Activated CD4-positive, CD25-positive, alpha-beta regulatory T cell treated with anti-CD3 and anti-CD28 coated beads, Interleukin-2, amount 50 U/mL, for 72 hours (primary cell): ENCODE measurements at places on chromosomes 6 and 20.

DNA sequence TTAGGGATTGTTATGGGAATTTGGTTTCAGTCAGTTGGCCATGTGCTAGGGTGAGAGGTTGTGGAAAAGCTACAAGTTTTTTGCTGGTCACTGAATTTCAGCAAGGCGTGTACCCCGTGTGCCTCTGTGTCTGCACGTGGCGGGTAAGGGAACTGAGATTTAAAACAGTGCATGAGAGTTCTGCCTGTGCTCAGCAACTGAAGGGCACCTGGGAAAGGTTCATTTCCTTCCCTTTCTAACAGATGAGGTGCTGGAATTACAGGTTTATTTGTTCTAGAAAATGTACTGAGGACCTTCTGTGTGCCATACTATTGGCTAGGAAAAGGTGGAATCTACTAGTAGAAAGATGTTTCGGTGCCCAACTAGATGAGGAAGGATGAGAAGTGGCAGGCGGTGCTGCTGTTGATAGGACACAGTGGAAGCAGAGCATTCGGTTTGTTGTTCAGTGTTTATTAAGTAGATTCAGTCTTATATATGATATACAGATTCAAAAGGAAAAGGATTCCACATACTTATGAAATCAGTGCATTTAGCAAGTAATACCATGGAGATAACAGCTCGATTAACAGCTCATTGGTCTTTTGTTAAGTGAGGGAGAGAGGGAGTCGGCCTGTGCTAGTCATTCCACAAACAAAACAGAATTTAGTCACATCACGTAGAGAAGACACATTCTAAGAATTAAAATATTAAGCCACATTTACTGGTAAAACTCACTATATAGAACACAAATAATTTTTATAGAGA is 84.7 kb downstream of the ASXL1 start:
- DNase-seq, result no peak

DNA sequence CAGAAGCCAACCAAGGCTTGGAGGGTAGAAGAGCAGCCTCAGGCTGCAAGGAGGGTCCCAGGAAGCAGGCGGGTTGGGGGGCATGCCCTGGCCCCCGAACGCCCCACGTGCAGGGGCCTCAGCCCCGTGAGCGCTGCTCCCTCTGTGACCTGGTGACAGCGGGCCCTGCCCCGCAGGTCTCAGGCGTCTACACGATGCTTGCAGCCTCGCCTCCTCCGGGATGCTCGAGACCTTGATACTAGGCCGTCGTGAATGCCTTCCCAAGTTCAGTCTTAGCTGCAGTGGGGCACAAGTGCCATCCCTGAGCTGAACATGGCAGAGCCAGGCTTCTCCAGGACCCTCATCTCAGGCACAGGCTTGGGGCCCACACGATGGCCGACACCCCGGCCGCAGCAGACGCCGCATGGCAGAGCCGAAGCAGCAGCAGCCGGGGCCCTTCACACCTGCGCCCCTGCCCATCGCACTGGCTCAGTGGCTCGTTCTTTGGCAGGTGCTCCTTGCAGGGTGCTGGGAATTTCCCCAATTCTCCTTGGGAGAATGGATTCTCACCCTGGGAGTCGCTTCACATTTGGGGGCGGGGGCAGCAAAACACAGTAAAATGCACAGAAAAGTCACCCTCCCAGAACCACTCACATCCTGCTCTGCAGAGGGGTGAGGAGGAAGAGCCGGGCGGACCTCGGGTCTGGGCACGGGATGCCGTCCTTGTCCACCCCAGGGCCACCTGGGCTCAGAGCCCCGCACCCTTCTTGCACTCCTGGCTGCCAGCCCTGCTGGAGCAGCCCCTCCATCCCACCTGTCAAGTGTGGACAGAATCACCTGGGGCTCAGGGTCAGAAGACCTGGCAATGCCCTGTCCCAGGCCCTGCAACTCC is 161.8 kb downstream of the DLL1 start:
- DNase-seq, result no peak

DNA sequence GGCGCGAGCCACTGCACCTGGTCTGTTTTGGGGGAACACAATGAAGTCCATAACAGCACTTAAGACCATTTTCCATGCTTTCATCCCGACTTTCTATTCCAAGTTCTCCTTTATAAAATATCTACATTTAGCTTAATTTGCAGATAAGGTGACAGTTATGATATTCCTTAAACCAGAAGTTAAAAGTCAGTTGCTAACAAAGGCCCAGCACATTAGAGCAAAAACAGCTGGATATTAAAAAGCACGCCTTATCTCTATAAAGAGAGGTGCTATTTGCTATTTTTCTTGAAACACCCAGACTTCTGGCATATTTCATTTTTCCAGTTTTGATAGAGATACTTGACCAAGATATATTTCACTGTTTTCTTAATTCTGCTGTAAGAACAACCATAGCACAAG is 15.8 kb downstream of the OR2B2 start:
- no peak for DNase-seq

DNA sequence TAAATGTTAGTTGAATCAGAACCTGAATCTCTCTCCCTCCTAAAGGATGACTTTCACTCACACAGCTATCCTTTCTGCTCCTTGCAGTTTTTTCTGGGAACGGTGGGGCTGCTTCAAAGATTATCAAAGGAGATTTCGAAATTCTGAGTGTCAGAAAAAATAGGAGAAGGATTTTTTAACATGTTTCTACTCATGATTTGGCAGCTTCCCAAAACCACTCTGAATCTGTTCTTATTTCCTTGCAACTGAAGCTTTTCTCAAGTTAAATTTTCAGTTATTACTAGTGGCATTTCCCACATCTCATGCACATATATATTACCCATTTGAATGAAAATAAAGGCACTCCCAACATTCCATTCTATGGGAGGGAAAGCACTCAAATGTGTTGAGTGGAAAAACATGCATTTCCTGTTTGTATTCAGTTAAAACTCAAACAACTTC is 123.6 kb downstream of the LCA5 start:
- DNase-seq, result no peak

- DNase-seq, result no peak
Measured at GRCh38 chr6:126720304-126720703, 380.4 kb downstream of the CENPW start.

DNA sequence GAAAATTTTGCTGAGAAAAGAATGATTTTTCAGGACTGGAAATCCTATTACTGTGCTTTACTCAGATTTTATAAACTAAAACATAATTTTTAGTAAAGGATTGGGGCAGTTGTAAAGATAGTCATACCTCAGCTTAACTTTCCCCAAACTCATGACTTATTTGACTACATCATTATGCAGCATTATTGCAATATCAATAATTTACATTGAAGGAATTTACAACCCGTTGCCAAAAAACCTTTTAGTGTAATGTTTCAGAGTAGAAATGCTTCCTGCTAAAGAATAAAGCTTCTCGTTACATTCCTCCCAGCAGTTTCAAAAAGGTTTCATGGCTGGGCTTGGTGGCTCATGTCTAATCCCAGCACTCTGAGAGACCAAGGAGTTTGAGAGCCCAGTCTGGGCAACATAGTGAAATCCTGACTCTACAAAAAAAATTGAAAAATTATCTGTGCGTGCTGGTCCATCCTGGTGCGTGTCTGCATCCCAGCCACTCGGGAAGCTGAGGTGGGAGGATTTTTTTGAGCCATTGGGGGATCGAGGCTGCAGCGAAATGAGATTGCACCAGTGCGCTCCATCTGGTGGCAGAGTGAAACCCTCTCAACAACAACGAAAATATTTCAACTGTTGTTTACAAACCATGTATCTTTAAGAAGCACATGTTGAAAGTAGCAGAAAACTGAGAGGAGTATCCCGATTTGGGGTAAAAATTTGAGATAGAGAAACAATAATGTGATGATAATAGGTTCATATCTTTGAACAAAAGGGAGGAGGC is 4.4 kb downstream of the AMD1 start:
- no peak for DNase-seq

DNA sequence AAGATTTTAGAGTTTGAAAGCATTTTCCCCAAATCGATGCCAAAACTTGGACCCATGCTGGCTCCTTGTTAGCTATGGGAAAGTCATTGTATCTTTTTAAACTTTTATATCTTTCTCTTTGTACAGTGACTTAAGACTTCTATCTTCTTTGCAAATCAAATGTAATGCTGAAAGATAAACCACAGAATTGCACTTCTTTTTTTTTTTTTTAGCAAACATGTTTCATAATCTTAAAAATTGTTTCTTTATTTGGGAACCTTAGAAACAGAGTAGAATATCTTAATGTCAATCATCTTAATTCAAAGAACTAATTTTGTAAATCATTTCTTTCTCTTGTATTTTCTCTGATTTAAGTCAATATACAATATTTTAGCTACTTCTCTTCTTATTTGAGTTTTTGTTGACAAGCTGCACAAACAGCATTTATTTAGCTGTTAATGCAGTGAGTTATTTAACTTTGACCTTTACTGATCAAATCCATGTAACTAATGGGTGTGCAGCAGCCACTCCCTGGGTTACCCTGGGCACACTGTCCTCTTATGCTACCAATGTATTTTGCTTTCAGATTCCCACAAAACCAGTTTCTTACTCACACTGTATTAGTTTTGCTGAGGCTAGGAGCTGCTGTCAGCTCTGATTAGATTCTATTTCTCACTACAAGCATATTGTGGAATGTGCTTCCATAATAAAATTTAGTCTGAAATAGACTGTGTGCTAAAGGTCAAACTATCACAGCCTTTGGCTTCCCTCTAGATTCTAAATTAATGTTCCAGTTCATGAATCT is 279.6 kb downstream of the ADGB start:
- no peak for DNase-seq

- DNase-seq, result no peak
Measured at GRCh38 chr6:15901141-15902115, 227.5 kb upstream of the MYLIP start.

GRCh38 chr20:49583669-49584417 is 15.9 kb upstream of the PTGIS start:
- no peak for DNase-seq

DNA sequence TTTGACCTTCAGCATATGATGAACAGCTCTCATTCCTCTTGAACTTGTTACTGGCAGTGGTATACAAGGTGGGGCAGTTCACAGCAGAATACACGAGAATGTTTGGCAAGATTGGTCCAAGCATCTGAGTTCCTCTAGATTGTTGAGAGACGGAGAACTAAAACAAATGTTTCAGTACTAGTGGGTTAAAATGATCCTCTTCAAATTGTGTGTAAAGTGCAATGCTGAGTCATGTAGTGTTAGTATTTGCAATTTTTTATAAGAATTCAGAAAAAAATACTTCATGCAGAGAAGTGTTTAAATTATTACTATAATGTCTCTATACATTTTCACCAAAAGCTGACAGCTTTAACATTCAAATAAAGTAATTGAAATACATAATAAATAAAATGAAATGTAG is 879.8 kb downstream of the TFAP2A start:
- DNase-seq, result no peak

GRCh38 chr20:61385296-61385695 is 133.2 kb downstream of the CDH4 start:
- DNase-seq, result no peak

DNA sequence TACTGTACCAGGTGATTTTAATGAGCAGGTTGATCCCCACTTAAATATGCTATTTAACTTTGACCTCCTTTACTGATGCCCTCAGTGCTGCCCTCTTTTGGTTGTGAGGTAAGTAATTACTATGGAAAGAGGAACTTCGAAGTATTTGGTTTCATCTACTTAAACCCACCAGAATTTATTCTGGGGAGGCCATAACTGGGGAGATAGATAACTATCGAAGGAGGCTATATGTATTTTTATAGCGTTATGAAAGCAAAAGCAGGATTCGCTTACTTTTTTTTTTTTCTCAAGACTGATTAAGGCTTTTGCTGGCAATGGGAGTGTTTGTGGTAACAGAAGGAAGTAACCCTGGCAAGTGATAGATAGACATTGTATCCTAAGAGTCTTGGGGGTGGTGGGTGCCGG is 168.9 kb upstream of the CENPW start:
- DNase-seq, result no peak

GRCh38 chr6:111199935-111200334 is 112.6 kb downstream of the SLC16A10 start:
- no peak for DNase-seq

DNA sequence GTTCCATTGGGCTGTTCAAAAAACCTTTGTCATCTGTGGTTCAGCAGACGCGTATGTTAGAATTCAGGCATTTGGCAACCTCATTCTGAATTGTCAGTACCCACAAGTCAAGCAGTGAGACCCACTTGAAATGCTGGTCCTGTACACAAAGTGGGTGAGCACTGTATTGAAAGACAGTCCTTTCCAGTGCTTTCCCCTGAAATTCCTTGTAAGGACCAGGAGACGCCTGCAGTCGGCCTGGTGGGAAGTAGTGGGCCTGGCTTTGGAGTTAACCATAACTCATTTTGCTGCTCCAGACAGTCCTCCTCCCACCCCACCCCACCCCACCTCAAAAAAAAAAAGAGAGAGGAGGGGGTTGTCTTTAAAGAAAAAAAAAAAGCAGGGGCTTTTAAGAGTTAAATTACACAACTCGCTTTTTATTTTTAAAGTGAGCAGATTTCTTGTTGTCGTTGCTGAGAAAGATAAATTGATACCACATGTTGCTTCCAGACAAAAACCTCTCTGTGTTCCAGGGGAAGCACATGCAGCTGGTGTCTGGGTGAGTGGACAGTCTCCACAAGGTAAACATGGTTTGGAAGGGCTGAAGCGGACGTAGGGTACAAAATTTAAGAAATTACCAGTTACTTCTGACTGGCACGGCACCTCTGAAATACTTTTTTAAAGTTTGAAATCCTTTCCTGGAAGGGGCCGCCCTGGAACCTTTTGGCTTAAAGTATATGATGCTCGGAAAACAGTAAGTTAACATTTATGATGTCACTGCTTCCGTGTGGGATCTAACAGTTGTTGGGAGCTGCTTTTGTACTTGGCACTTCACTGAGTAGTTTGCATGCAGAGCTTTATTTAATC is 95.3 kb downstream of the FOXO3 start:
- DNase-seq, result no peak

- DNase-seq, result no peak
Measured at GRCh38 chr20:35661053-35661452, 3.6 kb downstream of the CPNE1 start.

DNA sequence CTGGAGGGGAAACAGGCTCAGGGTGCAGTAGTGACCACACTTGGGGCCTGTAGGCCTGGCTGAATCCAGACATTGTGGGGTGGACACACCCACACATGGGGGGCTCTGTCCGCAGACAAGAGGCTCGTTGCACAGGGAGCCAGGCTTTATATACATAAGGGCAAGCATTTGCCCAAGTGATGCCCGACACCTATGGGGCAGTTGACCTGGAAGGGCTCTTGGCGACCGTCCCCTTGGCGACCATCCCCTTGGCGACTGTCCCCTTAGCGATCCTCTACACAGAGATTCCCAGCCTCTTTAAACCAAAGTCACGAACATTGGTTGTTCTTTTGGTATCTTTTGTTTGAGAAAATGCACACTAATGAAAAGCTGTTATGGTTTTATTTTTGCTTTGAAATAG is 2.7 kb downstream of the TOX2 start:
- no peak for DNase-seq
